HEK293T (cell line): ENCODE measurements at places on chromosomes 16 and 17.

GRCh38 chr17:17221329-17221728 is 15.2 kb upstream of the PLD6 start:
- DNase-seq, result no peak

GRCh38 chr17:32859857-32860525 is 16.9 kb downstream of the MYO1D start:
- DNase-seq, result no peak

GRCh38 chr16:56281249-56281805 is 90.0 kb downstream of the GNAO1 start:
- DNase-seq, result peak; percentile 30

DNA sequence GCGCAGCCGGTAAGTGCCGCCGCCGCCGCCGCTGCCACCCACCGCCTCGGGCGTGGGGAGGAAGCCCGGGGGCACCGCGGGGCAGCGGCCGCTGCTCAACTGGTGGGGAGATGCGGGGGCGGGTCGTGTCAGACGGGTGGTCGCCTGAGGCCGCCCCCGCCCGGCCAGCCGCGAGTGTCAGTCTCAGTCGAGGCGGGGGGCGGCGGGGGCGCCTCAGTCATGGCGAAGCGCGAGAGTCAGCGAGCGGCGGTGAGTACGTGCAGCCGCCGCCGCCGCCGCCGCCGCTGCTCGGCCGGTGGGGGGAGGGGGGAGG is 76.2 kb downstream of the CHD9 start:
- no peak for DNase-seq

DNA sequence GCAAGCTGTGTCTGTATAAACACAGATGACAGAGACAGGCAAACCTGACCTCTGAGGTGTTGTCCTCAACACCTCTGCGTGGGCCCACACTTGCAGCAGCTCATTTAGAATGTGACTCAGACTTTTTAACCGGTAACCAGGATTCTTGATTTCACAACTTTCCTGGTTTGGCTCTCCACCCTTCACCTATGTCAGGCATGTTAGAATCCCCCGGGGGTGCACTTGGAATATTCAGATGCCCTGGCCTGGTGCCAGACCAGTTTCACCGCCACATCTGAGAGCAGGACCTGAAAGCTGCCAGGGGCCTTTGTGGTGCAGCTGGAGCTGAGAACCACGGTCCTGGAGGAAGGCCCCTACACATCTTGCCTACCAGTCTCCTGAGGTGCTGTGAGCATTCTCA is 4.8 kb downstream of the DHODH start:
- no peak for DNase-seq

GRCh38 chr16:58384437-58385055 is 7.7 kb upstream of the GINS3 start:
- no peak for DNase-seq

GRCh38 chr16:14486520-14487303 is 143.3 kb downstream of the PARN start:
- peak; percentile 68 for DNase-seq

- no peak for DNase-seq
Measured at GRCh38 chr16:85279825-85280545, 167.7 kb upstream of the CIBAR2 start.

DNA sequence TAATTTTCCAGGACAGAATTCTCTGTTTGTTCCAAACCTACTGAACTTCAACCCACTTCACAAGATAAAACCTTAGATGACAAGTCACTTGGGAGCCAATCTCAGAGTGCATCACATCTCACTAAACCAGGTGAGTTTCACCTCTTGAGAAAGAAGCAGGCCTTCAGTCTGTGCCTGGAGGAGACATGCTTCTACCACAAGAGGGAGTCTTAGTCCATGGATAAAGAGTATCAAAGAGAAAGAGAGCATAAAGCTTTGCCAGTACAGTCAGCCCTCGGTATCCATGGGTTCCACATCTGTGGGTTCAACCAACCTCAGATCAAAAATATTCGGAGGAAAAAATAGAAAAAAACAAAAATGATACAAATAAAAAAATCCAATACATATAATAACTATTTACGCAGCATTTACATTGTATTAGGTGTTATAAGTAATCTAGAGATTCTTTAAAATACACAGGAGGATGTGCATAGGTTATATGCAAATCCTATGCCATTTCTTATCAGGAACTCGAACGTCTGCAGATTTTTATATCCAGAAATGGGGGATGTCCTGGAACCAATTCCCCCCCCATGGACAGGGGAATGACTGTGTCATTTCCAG is 37.7 kb downstream of the DUSP14 start:
- peak; percentile 45 for DNase-seq

DNA sequence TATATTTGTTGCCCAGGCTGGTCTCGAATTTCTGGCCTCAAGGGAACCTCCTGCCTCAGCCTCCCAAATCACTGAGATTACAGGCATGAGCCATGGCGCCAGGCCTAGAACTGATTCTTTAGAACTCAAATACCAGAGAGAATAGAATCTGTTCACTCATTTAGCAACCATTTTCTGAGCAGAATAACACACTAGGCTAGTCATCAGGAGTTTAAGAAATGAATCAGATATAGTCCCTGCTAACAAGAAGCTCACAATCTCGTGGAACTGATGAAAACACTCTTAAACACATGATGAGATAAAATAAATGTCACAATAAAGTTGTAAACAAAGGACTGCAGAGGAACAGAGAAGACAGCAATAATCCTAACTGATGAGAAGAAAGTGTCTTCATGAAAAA is 55.8 kb upstream of the ADCY9 start:
- no peak for DNase-seq

DNA sequence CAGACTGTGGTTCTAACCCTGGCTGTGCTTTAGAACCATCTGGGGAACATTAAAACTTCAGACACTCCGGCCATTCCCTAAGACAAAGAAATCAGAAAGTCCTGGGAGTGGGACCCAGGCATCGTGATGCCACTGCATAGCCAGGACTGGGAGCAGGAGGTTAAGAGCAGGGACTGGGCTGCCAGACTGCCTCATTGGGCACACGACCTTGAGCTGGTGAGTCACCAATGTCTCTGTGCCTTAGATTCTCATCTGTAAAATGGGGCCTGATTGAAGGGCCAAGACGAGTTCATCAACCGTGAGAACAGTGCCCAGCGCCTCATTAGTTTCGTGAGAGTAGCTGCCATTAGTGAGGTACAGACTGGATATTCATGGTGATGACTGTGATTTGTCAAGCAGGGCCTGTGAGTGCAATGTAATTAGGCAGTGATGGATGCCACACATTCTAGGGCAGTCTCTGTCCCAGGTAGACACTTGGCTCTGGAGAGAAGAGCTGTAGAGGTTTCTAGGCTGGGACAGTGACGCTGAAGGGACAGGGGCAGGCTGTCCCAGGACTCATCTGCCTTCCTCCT is 196.8 kb downstream of the NTN1 start:
- no peak for DNase-seq

- no peak for DNase-seq
Measured at GRCh38 chr16:79402356-79402755, 198.2 kb downstream of the MAF start.

DNA sequence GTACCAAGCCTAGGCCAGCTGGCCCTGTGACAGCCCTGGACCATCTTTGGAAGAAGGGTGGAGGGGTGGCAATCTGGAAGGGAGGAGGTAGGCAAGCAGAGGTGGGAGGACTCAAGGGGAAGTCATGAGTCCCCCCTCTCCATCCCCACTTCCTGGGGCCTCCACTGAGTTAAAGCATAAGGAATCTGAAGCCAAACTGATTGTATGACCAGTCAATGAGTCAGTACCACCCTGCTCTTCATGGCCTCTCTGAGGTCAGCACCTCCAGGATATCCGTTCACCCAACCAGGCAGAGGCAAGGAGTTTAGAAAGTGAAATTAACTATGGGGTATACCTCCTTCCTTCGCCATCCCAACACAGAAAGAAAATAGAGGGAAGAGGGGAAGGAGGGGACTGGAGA is 272.7 kb downstream of the SOX9 start:
- no peak for DNase-seq

- DNase-seq, result no peak
Measured at GRCh38 chr16:558298-559020, 1.7 kb upstream of the PRR35 start.

GRCh38 chr17:79322211-79323123 is 247.8 kb downstream of the ENGASE start:
- DNase-seq, result no peak

DNA sequence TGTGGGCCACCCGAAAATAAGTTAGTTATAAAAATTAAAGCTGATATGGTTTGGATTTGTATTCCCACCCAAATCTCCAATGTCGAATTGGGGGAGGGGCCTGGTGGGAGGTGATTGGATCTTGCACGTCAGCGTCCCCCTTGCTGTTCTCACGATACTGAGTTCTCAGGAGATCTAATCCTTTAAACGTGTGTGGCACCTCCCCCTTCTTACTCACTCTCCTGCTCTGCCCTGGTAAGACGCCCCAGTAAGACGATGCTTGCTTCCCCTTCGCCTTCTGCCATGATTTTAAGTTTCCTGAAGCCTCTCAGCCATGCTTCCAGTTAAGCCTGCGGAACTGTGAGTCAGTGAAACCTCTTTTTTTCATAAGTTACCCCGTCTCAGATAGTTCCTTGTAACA is 35.4 kb downstream of the SYCE1L start:
- DNase-seq, result no peak

DNA sequence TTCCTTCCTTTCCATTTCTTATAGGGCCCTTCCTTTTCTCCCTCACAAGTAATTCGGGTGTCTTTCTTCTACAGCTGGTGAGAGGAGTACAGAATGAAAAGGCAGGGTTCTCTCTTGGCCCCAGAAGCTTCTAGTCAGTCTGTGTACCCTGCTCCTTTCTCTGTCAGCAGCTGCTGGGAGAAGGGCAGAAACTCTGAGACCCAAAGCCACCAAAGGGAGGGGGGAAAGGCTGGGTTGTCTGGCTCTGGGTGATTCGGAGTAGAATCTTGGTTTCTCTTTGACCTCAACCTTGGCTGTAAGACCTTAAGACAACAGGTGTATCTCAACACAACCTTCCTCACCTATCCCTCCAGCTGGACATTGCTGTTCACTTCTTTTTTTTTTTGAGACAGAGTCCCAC is 3.3 kb upstream of the NR1D1 start:
- no peak for DNase-seq

- DNase-seq, result no peak
Measured at GRCh38 chr16:11801481-11802021, 4.5 kb upstream of the ZC3H7A start.
